ENCODE measurements at places on chromosomes 6 and 20. TPM values are rescaled to one million over a fixed set of nuclear protein-coding genes. Genes with fewer than 3 reads are reported as not detected.

RTN4IP1 gene
- 18.4 TPM for total RNA-seq

ULBP1 gene
- total RNA-seq: 0.33 TPM

EPPIN gene
- not detected for total RNA-seq

HSPA1B gene
- total RNA-seq: 63.3 TPM

HDGFL1 gene
- total RNA-seq: not detected

SOBP gene
- 1.3 TPM for total RNA-seq

DNA sequence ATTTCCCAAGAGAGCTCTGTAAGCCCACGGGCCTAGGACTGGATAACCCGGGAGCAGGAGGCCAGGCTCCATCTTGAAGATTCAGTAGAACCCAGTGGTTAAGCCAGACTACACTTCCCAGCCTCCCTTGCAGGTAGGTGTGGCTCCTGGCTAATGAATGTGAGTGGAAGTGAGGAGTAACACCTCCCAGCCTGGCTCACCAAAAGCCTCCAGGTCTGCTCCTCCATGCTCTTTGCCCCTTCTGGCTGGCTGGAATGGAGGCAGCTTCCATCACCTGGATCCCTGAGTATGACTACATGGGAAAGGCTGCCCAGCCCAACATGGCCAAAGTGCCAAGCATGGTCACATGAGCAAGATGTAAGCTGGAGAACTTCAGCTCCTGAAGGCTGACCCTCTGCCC, 9.7 kb downstream of the LRRN4 start:
- DNase-seq: peak; percentile 58

DNA sequence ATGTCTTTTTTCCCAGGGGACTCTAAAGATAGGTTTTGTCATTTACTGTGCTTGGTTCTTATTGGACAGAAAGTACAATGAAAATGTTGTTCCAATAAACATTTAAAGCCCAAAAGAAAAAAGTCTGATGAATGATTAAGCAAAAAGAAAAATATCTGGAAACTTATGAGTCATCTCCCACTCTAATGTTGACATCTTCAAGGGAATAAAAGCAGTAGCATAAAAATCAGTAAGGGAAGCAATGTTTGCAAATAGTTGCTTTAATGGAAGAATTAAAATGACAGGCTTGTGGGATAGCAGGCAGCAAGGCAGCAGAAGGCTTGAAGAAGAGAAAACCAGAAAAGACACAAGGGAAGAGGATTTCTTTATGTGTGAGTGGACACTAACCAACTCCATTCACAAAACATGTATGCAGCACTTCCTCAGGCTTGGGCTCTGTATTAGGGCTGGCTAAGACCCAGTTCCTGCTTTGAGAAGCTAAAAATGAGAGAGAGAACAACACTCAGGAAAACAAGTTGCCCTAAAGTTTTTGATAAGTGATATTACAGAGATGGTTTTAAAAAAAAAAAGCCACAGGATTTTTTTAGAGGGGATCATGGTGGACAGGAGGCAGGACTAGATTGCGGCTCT, 263.2 kb upstream of the NT5E start:
- no peak for DNase-seq

DNA sequence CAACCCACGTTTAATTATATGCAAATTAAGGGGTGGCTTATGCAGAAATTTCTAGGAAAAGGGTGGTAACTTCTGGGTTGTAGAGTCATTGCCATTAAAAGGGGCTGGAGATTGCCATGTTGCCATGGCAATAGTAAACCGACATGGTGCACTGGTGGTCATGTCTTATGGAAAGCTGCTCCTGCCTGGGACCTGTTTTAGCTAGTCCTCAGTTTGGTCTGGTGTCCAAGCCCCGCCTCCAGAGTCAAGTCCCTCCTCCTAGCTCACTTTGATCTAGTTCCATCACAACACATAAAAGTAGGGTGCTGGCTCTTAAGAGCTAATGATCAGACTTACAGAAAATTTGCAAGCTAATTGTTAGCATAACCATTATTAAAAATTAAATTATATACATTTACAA, 5.3 kb downstream of the SLC22A2 start:
- DNase-seq: no peak

- no peak for DNase-seq
Observed at GRCh38 chr20:55456316-55456940, 548.9 kb downstream of the CBLN4 start.

GRCh38 chr20:32655903-32656512, 17.7 kb downstream of the C20orf203 start:
- no peak for DNase-seq

DNA sequence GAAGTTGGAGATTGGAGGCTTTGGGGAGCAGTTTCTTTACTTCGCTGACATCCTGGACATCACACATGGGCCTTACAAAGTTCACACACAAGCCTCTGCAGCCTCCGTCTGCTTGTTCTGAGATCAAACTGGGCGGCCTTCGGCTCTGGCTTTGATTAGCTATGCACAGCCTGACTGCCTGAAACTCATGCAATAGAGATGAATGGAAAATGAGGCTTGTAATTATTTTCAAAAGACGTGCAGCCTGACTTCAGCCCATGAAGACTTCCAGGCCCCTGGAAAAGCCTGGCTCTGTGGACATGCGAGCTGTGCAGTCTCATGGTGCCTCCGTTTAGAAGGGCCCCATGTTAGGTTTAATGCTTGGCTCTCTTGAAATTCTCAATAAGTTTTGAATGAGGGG, 480.5 kb upstream of the SULF2 start:
- DNase-seq: no peak

DNA sequence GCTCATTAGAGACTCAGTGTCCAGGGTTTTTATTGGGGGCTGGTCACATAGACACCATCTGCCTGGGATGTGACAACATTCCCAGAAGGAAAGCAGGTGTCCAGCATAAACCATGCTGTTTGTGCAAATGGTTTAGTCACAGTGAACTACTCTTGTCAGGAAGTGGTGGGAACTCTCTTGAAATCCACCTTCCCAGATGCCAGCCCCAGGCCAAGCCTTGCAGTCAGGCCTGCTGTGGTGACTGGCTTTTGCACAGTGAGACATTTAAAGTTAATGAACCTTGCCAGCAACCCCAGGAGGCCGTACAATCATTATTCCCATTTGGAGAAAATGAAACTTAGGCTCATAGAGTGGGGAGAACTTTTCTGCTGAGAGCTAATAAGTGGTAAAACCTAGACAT, 242.5 kb upstream of the KCNG1 start:
- DNase-seq: no peak

- DNase-seq: no peak
Observed at GRCh38 chr6:75504465-75505222, 11.0 kb upstream of the FILIP1 start.

DNA sequence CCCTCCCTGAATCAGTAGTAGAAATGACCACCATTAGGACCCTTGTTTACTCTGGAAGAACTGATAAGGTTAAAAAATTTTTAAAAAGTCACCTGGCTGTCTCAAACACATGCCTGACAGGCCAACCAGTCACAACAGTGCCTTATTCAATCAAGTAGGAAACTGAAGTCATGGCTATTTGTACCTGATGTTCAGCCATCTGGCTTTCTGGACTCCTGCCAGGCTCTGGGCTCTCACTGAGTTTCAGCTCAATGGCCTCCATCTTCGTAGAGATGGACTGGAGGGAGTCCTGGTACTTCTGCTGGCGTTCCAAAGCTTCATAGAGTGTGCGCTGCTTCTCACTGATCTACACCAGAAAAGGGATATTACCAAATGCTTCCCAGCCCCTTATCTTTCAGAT, 343.8 kb downstream of the SYNE1 start:
- no peak for DNase-seq

DNA sequence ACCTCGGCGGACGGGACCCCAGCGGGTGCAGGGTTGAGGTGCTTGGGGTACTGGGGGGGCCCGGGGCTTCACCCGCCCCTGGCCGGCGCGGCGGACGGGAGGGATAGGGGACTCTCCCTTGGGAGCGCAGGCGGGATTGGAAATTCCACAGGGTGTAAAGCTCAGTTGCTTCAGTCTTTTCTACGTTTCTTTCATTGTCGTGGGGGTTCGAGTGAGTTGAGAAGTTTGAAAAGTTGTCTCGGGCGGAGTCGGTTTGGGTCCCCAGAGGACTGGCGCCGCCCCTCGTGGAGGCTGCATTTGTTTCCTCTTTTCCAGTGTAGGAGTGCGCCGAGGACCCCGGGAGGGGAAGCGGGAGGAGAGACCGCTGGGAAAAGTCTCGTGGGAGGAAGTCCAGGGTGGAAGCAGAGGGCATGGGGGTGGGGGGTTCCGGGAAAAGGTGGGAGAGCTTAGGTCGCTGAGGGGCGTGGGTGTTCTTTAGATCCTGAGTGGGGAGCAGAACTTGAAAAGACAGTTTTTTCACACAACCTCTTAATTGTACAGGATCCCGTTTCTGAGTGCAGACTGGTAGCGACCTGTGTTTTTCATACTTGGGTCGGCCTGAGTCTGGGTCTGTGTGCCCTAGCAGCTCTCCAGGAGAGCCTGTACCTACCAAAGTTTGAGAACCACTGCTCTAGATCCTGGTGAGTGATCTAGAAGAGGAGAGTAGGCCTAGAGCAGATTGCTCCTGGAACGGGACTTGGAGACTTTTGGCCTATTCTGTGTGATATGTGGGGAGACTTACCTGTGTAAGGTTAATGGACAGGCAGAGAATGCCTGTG, 495 bp downstream of the FAM83B start:
- DNase-seq: peak; percentile 64

GRCh38 chr6:155378276-155378675, 64.0 kb upstream of the TFB1M start:
- no peak for DNase-seq
